Stimulated activated CD8-positive, alpha-beta memory T cell treated with anti-CD3 and anti-CD28 coated beads, Interleukin-4, amount 100 ng/mL, for 48 hours (primary cell): ENCODE measurements at places on chromosomes 5 and 9.

GRCh38 chr5:65191554-65192135 is 290.1 kb downstream of the ADAMTS6 start:
- DNase-seq, result no peak

DNA sequence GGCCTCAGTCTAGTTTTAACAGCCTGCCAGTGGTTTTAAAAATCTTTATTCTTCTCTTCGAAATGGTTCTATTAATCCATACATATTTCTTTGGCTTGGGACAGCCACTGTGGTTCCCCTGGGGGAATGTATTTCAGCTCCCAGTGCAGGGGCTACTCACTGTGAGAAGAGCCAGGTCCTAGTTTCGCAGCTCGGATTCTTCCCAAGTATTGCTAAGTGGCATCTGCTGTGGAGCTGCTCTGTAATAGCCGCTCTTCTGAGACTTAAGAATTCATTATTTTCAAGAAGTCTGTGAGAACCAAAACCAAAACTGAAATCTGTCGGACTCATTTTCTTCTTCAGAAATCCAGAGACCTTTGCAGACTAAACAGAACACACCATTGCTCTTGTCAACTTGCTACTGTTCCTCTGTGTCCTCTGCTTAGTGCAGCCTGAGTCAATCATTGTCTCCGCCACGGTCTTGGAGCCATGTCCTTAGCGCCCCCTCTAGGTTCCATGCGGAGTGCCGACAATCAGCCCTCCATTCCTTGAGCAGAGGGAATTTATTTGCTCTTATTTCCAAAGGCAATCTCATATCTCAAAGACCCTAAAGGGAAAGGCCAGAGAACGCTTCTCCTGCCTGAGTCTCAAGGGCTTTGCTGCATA is 478.2 kb downstream of the SPATA31D1 start:
- DNase-seq, result no peak

DNA sequence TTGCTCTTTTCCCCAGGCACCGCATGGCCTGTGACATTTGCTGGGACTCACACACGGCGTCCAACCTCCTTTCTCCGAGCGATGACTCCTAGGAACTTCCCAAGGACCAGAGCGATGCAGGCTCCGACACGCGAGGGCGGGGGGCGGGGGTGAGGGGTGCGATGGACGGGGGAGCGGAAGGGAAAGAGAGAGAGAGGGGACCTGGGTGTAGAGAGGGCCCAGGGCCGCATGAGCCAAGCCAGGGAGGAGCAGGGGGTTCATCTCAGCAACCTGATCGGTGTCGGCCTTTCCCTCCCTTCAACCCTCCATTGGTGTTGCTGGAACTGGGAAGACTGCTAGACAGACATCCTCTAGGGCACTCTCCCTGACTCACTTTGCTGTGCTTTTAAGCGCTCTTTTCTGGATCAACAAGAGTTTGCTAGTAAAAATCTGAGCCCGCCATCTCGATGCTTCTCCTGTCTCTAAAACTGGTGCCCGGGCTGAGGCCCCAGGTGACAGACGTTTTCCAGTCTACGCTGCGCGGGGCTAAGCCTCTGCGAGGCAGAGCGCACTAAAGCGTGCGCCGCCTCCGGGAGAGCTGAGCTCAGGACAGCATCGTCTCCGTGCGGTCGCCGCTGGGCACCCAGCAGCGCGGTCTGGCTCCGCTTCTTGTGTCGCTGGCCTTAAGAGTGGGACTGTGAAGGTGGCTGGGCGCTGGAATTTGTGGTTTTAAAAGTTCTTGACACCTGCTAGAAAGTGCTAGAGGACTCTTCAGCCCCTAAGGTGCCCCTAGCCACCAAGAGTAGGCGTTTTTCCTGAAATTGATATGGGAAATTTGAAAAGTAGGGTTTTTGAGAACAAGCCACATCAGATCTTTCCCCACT is 1.0 kb upstream of the TSLP start:
- DNase-seq, result peak; percentile 63

DNA sequence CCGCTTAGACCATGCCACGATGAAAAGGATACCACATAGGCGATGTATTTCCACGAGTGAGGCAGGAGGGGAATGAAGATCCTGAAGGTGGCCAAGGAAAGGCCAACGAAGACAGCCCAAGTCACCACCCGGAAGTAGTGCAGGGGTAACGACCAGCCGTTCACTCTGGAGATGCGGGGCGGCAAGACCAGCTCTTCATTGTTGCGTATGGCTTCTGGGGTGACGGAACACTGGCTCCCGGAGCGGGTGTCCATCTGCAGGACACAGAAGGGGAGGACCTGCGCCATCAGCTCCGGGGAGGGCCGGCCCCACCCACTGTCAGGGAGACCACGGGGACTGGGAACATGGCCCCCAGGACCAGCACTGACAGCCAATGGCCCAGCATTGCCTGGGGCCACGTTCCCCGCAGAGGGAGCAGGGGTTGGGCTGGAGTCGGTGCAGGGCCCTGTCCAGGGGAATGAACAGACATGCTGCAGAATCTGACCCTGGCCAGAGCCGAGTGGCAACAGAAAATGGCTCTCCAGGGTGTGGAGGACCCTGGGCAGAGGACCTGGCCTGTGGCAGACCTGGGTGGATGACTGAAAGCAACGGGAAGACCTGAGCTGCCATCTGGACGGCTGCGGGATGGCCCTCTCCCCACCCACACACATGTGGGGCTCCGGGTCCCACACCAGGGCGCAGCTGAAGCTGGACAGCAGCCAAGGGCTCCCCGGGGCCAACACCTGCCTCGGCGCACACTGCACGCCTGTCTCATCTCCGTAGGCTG is 17.7 kb downstream of the ZDHHC11B start:
- DNase-seq, result peak; percentile 21

- DNase-seq, result no peak
These were observed 93.1 kb downstream of the PCDH1 start for GRCh38 chr5:141785135-141785534.

- no peak for DNase-seq
These were observed 3.3 kb downstream of the REEP5 start for GRCh38 chr5:112918679-112919078.

GRCh38 chr5:6633469-6634245 is 417 bp downstream of the SRD5A1 start:
- DNase-seq, result peak; percentile 48
